ENCODE measurements at places on chromosomes 12 and 14.

- DNase-seq = no peak
Observed at GRCh38 chr12:2319737-2320506, 267.1 kb downstream of the CACNA1C start.

DNA sequence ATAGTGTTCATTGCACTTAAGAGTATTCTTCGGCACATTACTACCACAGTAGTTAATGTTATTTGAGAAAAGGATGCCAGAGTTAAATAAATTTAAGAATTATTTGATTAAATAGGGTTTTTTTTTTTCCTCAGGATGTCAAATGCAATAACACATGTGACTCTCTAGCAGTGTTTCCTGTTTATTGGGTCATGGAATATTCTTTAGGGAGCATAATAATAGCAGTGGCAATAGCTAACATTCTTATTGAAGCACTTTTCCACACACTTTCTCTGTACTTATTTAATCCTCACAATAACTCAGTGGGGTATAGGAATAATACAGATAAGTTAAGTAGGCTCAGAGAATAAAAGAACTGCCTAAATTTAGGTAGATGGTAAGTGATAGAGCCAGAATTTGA is 44.3 kb downstream of the SCYL2 start:
- DNase-seq = no peak

DNA sequence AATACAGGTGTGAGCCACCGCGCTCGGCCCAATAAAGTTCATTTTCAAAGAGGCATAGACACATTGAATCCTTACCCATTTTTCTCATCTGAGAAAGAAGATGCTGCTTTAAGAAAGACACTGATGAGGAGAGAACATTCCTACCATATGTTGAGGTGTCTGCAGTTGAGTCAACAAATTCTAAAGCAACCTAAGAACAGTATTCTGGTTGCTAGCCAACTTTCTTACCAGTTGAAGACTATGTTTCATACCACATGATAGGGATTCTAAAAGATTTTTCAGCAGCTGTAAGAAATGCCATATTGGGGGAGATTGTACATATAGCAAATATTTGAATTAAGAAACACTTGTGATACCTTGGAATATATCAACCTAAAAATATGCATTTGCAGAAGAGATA is 160.1 kb downstream of the SRGAP1 start:
- DNase-seq = no peak

DNA sequence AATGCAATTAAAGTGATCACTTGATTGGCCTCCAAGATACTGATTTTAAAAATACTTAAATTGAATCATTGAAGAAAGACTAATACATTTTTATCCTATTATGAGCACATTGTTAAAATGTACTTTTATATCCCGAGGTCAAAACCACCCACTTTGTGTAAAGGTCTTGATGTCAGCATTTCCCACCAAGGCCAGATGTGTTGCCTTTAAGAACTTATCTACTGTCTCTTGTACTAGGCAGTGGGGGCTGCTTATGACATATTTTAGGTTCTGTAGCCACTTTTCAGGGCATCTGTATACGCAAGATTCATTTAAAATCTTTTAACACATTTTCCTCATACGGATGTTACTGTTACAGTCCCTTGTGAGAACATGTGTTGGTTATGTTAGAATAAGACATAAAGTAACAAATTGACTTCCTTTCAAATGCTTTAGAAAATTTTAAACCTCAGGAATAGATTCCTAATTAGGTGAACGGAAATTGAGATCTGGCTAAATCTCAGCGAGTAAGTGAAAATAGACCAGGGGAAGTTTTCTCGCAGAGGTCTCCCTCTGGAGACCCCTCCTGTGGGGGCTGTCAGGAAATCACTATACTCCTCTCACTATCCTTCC is 456.2 kb downstream of the ADAMTS20 start:
- DNase-seq = no peak

DNA sequence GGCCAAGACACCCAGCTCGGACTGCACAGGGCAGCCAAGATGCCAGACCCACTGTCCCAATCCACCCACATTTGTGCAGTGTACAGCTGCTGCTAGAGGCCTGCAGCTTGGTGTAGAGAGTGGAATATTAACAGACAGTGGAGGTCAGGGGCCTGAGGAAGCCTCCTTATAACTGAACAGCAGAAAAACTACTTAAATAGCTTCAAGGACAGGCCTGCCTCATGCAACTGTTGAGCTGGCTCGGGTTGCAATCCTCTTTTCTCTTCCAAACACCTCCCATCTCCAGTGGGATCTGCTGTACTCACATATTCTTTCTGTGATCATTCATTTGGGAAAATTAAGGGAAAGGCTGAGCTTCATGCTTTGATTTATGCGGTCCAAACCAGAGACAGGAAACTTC is 1043.2 kb upstream of the TMEM132C start:
- no peak for DNase-seq

DNA sequence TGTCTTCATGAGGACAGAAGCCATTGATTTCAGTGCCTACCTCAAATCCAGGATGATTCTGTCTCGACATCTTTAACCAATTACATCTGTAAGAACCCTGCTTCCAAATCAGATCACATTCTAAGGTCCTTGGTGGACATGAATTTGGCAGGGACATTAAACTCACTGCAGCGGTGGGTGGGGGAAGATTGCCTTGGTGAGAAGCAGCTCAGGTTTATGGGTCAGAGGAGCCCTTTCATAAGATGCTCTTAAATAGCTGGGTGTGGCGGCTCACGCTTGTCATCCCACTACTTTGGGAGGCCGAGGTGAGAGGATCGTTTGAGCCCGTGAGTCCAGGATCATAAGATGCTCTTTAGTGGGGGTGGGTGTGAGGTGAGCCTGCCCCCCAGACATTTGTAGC is 42.9 kb downstream of the ELK3 start:
- DNase-seq = no peak

DNA sequence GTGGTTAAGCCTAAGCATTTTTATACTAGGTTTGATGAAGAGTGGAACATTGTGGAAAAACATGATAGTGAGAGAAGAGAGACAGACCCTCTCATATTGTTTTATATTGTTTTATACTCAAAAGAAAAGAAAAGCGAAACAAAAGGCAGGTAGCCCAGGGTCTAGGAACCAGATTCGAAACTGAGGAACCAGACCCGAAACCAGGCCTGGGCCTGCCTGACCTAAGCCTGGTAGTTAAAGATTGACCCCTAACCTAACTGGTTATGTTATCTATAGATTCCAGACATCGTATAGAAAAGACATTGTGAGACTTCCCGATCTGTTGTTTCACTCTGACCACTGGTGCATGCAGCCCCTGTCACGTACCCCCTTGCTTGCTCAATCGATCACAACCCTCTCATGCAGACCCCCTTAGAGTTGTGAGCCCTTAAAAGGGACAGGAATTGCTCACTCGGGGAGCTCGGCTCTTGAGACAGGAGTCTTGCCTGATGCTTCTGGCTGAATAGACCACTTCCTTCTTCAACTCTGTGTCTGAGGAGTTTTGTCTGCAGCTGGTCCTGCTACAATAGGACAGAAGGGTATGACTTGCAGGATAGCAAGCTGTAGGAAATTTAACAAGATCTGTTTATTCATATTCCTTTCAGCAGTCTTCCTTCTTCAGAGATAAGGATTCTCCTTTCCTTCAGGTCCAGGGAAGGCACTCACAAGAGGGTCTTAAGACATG is 147.1 kb upstream of the PLEKHA5 start:
- DNase-seq = no peak

DNA sequence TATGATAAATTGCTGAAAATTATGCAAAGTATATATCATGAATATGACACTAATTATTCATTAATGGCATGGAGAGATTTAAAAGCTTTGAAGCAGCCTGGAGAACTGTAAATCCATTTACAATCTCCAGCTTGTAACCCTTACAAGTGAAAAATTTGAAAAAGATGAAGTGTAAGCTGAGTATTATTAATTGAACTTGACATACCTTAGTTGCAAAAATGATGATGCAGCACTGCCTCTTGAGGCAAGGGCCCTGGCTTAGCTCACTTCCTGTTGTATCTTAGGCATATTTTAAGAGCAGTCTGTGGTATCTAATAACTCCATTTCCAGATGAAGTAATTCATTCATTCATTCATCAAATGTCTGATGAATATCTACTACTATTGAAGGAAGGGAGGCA is 158.6 kb downstream of the ANO4 start:
- no peak for DNase-seq

- DNase-seq = no peak
Observed at GRCh38 chr14:66758031-66758613, 250.2 kb downstream of the GPHN start.

DNA sequence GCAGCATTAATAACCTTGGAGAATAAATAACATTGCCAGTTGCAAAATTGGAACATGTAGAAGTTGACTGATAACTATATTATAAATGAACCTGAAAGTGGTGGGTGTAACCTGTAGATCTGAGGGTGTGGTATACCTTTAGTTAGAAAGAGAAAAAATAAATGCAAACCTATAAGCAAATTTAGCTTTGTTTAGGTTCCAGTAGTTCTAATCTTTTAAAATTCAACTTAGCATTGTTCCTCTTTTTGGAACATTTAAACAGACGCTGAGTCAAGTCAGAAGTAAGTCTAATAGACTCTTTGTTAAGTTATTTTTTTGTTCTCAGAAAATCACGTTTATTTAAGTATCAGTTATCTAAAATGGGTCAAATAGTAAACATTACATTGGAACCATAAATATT is 120.0 kb downstream of the DNAI7 start:
- no peak for DNase-seq

- DNase-seq = no peak
Observed at GRCh38 chr12:19908830-19909229, 459.5 kb upstream of the PDE3A start.

DNA sequence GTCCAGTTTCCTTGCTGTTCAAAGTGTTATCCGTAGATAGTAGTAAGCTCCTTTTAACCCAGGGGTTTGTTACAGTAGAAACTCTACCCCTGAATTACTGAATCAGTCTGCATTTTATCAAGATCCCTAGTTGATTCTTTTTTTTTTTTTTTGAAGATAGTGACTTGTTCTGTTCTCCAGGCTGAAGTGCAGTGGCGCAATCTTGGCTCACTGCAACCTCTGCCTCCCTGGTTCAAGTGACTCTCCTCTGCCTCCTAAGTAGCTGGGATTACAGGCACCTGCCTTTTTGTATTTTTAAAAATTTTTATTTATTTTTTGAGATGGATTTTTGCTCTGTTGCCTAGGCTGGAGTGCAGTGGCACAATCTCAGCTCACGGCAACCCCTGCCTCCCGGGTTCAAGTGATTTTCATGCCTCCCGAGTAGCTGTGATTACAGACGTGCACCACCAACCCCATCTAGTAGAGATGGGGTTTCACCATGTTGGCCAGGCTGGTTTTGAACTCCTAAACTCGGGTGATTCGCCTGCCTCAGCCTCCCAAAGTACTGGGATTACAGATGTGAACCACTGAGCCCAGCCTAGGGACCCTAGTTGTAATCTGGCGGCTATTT is 10.5 kb downstream of the LARP4 start:
- DNase-seq = no peak

DNA sequence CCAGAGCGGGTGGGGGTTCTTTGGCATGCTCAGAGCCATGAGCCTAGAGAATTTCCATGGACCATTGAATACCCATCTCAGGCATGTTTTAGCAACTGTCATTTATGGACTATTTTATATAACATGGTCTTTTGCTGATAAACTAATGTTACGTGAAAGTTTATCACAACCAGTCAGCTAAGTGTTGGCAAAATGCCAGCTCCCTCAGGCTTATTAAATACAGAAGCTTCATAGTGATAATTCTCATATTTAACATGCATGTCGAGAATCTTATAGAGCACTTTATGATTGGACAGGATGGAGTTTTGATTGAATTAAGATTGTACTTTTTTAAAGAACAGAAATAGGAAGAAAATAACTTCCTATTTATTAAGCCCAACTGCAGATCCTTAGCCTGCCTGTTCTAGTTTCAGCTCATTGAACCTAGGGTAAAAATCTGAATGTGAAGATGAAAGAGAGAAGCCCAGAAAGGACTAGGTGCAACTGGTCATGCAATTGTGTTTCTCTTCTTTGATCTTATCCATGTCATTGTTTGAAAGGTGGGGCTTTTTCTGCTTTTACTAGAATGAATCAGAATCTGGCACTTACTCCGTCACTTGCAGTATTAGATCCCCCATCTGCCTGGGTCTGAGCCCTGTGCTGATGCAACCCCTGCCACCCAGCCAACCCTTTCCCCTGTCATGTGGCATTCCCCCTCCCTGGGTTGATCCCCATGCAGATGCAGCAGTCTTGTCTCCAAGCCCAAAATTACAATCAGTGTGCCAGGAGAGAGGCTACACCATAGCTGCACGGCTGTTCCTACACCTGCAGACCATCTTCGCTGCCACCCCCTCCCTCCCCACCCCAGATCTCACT is 134.6 kb upstream of the EVL start:
- no peak for DNase-seq

DNA sequence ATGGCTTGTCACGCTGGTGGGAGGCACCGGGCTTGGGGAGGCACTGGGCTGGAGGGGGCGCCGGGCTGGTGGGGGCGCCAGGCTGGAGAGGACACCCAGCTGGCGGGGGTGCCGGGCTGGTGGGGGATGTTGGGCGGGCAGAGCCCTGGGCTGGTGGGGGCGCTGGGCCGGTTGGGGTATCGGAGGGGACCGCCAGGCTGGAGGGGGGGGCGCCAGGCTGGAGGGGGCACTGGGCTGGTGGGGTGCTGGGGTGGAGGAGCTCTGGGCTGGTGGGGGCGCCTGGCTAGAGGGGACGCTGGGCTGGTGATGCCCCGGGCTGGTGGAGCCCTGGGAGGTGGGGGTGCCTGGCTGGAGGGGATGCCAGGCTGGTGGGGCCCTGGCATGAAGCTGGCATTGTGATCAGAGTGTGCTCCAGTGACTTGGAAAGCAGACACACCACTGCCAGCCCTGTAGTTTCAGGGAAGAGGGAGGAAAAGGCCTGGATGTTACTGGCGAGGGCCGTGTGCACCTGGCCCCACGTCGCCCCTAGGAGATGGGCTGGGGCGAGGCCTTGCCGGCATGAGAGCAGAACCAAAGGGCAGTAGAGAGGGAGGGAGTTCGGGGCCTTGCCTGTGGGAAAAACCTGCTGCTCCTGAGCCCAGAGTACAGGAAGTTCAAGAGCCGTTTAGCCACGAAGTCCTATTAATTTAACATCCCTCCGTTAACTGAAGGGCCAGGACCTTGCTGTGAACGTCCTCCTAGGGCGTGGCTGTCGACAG is 13.1 kb downstream of the TEDC1 start:
- no peak for DNase-seq

DNA sequence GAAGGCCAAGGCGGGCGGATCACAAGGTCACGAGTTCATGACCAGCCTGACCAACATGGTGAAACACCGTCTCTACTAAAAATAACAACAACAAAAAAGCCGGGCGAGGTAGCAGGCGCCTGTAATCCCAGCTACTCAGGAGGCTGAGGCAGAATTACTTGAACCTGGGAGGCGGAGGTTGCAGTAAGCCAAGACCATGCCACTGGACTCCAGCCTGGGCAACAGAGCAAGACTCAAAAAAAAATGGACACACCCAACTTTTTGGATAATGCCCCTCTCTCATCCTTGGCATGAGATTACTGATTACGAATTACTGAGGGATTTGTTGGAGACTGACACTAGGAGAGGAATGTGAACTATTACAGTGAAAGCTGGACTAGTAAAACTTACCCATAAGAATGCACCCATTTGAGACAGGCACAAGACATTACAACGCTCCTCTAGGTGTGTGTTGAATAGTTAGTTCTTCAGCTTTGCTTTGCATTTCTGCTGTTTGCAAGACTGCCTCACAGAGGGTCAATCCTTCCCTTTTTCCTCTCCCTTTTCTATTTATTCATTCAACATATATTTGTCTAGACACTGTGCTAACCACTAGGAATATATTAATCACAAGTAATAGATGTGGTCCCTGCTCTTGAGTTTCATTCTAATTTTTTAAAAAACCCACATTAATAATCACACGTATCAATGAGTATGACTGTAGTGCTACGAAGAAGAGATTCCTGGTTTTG is 46.0 kb upstream of the OR5AU1 start:
- no peak for DNase-seq

GRCh38 chr12:5643266-5643665 is 211.4 kb downstream of the NTF3 start:
- no peak for DNase-seq

Measured in BJ (cell line).